ENCODE measurements at places on chromosomes 6 and 20. TPM values are rescaled to one million over a fixed set of nuclear protein-coding genes. Genes with fewer than 3 reads are reported as not detected.

GRCh38 chr6:124868481-124868880, 93.8 kb upstream of the RNF217 start:
- DNase-seq, result no peak

GRCh38 chr20:19668418-19668817, 89.6 kb upstream of the RIN2 start:
- no peak for DNase-seq

DNA sequence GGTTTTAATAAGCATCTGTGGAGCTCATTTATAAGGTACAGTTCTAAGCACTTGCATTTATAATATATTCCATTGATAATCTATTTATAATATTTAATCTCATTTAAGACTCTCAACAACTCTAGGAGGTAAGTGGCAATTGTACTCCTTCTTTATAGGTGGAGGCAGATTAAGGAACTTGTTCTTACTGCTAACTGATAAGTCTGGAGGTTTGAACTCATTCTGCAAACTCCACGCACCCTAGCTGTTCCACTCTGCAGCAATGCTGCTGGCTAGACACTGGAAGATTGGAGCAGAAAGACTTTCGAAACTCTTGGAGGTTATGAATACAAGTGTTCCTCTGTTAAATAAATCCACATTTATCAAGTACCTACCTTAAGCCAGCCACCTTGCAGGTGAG, 793 bp upstream of the HDAC2 start:
- no peak for DNase-seq

GRCh38 chr6:150689900-150690590, 90.4 kb downstream of the PLEKHG1 start:
- DNase-seq, result no peak

DNA sequence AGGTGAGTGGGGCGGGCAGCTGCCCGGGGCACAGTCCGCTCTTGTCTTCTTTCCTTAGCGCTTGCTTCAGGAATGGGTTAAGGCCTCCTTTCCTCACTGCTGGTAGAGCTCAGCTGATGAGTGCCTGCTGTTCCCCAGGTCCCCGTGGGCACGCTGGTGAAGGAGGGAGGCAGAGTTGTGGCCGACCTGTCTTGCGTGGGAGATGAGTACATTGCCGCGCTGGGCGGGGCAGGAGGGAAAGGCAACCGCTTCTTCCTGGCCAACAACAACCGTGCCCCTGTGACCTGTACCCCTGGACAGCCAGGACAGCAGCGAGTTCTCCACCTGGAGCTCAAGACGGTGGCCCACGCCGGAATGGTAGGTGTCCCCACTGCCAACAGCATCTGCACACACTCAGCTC, 15.7 kb downstream of the MTG2 start:
- no peak for DNase-seq

DNA sequence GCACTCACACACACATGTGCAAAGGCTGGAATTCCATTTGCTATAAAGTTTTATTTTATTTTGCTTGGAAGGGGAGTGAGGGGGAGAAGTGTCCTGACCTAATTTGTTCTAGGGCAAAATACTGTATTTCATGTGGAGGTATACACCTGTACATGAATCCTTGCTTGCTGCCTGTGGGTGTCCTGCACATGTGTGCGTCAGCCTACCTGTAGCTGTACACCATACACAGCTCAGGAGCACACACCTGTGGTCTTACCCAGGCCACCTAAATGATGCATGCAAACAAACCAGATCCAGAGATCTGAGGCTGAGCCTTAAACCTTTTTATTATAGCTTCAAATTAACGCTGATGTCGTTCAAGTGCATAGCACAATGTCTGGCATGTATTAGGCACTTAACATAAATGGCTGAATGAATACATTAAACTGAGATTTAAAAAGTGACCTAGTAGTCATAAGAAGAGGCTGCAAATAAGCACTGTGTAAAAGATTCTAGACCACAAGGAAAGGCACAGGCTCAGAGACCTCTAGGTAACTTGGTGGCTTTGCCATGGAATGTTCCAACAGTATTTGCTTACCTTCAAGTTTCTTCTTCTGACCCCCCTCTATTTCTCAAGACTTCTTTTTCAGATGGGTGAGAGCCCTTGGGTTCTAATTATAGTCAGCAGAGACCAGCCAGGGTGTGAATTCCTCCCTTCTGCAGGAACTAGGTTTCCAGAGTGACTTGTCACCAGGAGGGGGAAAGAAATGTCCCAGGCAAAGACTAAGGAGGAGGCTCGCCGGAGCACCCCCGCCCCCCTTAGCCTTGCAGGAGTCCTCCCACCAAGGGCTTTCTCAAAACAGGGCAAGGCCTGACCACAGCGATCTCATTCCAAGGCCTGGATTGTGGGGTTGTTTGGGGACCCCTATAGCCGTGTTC, 13.4 kb downstream of the FOXC1 start:
- peak; percentile 64 for DNase-seq

DNA sequence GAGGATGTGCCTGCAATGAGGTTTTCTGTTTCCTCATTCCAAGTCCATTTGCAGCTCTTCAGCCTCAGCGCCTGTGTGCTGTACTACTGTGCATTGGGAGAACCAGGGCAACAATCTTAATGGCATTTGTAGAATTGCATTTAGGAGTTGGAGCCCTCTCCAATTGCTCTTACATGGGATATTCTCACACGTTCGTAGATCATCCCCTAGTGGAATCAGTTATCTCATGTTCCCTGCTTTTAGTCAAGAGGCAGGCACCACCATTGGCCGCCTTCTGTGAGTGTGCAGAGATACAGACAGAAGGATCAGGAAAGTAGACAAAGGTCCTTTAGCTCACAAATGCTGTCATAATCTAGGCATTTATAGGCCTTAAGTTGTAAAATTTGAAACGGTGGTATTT, 84.2 kb upstream of the RGS17 start:
- no peak for DNase-seq

DNA sequence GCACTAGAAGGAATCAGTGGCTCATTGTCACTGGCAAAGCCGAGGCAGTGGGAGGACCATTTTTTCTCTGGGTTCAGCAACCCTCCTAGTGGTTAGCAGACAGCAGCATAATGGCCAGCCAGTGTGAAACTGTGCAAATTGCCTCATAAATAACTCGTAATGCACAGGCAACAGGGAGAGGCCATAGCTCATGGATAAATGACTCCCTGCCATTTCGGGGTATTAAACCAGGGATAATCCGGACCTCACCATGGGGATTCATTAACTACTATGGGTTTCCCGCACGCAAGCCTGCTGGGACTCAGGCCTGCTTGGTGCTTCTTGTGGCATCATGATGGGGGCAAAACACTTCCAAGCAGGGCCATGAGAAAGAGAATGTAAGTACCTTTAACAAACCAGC, 158.2 kb upstream of the CHD6 start:
- DNase-seq, result no peak

DNA sequence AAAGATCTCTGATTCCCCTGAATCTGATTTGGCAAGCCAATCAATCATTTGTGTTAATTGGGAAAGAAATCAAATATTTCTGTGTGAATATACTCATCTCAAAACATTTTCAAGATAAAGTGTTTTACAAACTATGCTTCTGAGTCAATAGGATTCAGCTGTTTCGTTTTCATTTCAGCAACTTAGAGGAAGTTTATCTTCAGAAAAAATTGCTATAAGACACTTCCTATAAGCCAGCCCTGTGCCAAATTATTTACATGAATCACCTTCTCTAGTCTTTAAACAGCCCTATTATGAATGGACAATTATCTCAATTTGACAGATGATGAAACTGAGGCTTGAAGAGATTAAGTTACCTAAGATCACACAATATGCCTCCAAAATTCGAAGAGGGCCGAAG, 10.9 kb downstream of the DEFB129 start:
- DNase-seq, result no peak

Gene CST8
- total RNA-seq, result not detected

Gene MAN1A1
- total RNA-seq, result 68.5 TPM

Gene SOD2
- 1,836 TPM for total RNA-seq

Gene ATXN1
- 58.2 TPM for total RNA-seq

Gene C6orf163
- total RNA-seq, result 4.2 TPM
